Type B pancreatic cell (in vitro differentiated cells): ENCODE measurements at places on chromosomes 11 and 22.

GRCh38 chr11:17613428-17613962 is 66.4 kb downstream of the OTOG start:
- no peak for DNase-seq

DNA sequence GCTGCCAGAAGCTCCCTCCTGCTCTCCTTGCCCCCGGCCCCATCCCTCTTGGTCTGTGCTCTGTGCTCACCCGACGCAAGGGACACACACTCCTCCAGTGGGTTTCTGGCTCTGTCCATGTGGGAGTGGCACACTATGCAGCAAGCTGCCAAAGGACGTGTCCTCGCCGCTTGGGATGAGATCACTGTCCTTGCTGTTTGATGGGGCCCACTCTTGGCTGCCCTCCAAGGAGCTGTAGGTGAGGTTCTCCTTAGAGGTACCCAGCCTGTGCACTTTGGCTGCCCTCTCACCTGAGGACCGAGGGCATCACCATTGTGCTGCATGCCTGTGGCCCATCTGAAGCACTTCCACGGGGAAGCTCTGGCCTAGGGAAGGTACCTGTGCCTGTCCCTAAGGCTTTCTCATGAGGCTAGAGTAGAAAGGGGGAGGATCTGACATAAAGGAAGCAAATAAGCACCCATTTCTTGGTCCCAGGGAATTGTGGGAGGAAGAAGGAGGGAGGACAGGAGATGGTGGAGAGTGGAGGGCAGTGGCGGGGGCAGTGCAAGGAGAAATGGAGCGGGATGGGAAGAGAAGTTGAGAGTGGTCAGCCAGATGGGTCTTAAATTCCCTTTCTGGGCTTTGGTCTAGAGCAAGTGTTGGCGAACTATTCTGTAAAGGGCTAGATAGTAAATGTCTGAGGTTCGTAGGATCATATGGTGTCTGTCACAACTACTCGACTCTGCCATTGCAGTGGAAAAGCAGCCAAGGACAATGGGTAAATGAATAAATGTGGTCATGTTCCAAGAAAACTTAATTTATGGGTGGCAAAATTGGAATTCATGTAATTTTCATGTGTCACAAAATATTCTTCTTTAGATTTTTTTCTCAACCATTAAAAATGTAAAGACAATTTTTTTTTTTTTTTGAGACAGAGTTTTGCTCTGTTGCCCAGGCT is 47.0 kb upstream of the AMPD3 start:
- DNase-seq, result no peak

- DNase-seq, result no peak
Observed at GRCh38 chr11:20055312-20055711, 105.0 kb downstream of the DBX1 start.

- DNase-seq, result no peak
Observed at GRCh38 chr11:46315033-46315738, 32.1 kb upstream of the DGKZ start.

- no peak for DNase-seq
Observed at GRCh38 chr11:31237819-31238760, 131.4 kb downstream of the DCDC1 start.

DNA sequence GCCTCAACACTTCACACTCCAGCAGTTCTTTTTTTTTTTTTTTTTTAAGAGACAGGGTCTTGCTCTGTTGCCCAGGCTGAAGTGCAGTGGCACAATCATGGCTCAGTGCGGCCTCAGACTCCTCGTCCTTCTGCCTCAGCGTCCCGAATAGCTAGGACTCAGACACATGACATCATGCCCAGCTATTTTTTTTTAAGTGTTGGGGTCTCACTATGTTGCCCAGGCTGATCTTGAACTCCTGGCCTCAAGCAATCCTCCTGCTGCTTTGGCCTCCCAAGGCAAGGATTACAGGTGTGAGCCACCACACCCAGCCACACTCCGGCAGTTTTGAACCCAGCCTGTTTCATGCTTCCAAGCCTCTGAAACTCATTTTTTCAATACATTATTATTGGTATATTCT is 3.7 kb downstream of the PPP2R1B start:
- DNase-seq, result no peak

- no peak for DNase-seq
Observed at GRCh38 chr11:2179516-2179915, 7.9 kb upstream of the TH start.
